ENCODE measurements at places on chromosomes 11 and 22. TPM values are rescaled to one million over a fixed set of nuclear protein-coding genes. Genes with fewer than 3 reads are reported as not detected.

GRCh38 chr11:63621071-63621470, 6.8 kb upstream of the PLAAT3 start:
- DNase-seq, result no peak

GRCh38 chr11:17639091-17639490, 80.3 kb upstream of the MYOD1 start:
- DNase-seq, result no peak

- DNase-seq, result no peak
Observed at GRCh38 chr22:20566420-20567260, 59.2 kb downstream of the MED15 start.

DNA sequence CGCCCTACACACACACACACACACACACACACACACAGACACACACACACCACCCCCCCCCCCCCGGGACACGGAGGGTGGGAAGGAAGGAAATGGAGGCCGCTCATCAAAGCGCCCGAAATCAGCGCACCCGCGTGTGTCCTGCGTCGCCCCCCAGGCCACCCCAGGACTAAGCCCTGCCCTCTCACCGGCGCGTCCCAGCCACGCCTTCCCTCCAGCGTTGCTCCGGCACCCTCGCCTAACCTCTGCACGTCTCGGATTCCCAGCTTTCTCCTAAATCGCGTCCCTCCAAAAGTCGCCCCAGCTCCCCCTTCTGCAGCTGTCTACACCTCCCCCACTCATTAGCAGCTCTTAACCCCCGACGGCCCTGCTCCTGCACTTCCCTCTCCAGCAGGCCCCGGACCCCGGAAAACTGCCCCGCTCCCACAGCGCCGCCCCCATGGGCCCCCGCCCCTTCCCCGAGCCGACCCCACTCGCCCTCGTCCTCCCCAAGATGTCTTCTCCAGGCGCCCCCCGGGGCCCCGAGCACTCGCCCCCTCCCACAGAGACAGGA, 557 bp downstream of the PACSIN2 start:
- DNase-seq, result no peak

- peak; percentile 89 for DNase-seq
Observed at GRCh38 chr11:27916541-27917100, 191.3 kb downstream of the KIF18A start.

- DNase-seq, result peak; percentile 11
Observed at GRCh38 chr11:6812390-6813005, 13.0 kb upstream of the OR6A2 start.

- no peak for DNase-seq
Observed at GRCh38 chr11:46499821-46500220, 94.0 kb downstream of the AMBRA1 start.

DNA sequence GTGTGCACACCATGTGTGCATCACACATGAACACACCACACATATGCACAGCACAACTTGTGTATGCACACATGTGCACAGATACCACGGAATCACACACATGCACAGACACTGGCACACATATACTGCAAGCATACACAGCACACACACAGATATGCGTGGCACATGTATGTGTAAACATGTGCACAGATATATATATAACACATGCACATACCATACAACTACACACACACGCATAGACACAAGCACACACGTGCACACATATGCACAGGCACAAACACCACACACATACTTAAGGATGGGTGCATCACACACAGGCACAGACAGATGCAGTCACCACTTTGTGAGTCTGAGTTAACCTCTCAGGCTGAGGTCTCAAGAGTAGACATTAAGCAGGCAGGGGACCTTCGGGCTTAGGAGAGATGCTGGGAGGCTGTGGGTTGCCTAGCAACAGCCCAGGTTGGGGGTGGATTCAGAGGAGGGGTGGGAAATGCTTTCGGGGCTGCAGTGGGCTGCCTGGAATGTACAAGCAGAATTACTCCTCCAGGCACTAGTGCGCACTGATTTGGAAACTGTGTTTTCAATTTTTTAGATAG, 82.9 kb downstream of the MYO18B start:
- DNase-seq, result no peak

- no peak for DNase-seq
Observed at GRCh38 chr11:121328176-121328966, 35.8 kb downstream of the SC5D start.

DNA sequence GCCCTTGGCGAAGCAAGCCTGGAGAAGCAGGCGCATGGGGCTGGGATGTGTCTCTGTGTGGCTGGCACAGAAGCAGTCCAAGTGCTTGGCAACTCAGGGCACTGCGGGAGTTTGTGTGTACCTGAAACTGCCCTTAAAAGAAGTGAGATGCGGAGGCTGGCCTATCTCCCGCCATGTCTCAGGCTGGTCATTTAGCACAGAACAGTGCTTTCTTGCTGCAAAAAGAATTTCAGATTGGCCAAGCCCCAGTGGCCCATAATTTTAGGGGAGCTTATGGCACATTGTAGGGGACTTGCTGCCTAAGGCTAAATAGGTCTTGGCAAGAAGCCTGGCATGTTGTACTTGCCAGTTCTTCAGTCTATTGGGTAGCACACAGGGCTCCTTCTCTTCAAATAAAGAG, 16.4 kb downstream of the EHF start:
- no peak for DNase-seq

DNA sequence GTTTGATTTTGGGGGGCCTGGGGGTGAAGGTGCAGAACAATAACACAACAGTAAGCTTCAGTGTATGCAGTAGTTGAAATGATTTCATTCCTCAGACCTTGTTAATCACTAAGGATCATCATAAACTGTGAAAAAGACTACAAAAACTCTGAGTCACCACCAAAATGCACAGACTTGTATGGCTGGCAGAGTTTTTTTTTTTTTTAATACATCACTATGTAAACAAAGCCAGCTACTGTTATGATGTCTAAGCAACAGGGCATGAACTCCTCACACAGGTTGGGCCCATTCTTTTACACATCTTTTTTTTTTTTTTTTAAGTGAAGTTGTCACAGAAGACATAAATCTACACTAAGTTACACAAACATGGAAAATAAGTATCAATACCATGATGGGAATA, 311.9 kb downstream of the GUCY1A2 start:
- DNase-seq, result no peak

- no peak for DNase-seq
Observed at GRCh38 chr11:45678976-45679375, 13.6 kb upstream of the CHST1 start.

GRCh38 chr11:120931057-120931779, 92.7 kb upstream of the TBCEL start:
- no peak for DNase-seq

- DNase-seq, result no peak
Observed at GRCh38 chr11:120834686-120835210, 189.2 kb upstream of the TBCEL start.

GRCh38 chr22:22720201-22720723, 75.8 kb downstream of the GGTLC2 start:
- DNase-seq, result peak; percentile 57

- no peak for DNase-seq
Observed at GRCh38 chr11:33574331-33574730, 126.3 kb downstream of the C11orf91 start.

DNA sequence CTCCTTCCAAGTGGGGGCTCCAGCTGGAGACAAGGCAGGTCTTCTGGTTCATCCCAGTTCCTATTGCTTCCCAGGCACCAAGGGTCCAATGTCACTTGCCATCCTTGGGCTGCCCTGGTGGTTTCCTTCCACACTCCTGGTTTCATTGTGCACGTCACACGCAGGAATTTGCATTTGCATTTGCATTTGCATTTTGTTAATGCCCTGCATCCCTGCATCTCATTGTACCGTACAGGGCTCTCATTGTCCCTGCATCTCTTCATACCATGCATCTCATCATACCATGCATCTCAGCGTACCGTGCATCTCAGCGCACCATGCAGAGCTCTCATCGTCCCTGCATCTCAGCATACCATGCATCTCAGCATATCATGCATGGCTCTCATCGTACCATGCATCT, 112.2 kb upstream of the SYT13 start:
- no peak for DNase-seq

DNA sequence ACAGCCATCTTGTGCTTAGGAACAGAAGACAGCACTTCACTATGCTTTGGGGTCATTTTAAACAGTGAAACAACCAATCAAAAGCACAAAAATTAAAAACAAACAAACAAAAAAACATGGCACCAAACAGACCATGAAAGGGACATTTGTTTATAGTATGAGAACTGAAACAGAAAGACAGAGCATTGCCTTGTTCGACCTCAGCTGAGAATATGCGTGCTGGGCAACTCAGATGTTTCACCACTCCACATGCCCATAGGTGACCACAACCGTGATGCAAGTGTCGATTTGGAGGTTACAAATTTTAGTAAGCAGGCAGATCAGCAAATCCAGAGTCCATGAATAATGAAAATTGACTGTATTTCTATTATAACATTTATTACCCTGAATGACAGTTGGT, 30.0 kb downstream of the NNMT start:
- DNase-seq, result no peak

GRCh38 chr22:37032134-37032534, 12.6 kb downstream of the MPST start:
- no peak for DNase-seq

DNA sequence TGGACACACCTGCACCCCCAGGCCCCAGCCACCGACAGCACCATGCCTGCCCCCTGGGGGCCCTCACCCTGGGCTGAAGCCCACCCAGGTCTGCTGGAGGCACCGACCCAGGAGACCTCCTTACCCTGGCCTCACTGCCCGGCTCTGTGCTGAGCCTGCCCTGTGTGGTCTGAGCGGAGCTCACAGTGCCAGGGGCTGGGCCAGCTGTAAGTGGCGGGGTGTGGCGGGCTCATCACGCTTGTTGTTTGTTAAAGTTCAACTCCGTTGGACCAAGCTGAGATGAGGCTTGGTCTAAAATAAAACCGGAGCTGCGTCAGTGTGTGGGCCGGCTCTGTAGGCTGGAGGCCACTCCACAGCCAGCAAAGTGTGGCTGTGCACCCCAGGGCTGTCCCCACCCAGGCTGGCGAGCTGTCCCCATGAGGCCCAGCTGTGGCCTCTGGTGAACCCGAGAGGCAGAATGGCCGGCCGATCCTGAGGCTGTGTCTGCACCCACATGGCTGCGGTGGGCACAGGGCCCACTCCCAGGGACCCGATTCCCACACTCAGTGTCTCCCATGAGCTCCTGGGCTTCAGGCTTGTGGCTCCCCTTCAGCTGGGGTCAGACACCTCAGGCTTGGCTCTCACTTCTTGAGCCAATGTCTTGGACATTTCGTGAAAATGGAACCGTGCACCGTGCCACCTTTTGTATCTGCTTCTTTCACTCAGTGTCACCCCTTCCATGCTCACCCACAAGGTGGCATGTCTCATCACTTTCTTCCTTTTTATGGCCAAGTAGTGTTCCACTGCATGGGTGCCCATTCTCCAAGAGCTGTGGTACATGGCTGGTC, 137.9 kb downstream of the CTTN start:
- no peak for DNase-seq

DNA sequence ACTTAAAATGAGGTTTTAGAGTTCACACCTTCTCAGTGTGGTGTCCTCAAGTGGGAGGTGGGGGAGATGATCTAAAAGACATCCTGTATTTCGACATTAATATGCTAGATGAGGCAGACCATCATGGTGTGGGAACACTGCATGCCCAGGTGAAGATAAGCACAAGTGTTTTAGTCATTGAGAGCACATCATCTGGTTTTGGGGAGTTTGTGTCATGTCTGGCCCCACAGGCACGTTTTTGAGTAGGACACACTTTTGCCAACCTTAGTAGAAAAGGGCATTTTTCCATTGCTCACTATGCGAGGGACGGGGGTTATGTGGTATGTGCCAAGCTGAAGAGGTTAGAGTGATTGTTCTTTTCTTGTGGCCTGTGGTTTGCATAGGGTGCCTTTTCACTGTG, 189.3 kb downstream of the DBX1 start:
- no peak for DNase-seq

- DNase-seq, result peak; percentile 46
Observed at GRCh38 chr11:111836721-111837120, 34.7 kb downstream of the ALG9 start.

GRCh38 chr11:94032725-94033124, 11.6 kb downstream of the HEPHL1 start:
- DNase-seq, result no peak

DNA sequence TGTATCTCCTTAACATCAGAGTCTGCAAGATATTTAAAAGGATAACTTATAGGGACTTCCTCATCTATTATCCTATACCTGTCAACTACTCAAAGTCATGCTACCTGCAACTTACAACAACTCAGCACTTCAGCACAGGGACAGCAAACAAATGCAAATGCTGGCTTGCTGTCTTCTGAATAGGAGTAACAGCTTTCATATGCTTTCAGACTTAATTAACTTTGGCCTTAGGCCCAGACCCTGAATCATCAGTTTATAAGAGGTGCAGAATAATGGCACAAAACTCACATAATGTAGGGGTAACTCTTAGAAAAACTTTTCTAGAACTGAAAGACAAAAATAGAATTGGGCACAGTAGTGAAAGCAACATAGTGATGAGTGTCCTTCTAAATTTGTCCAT, 953.4 kb downstream of the DLG2 start:
- no peak for DNase-seq

Gene CBLIF
- total RNA-seq, result not detected

Gene MED19
- total RNA-seq, result 14.1 TPM

Gene FADS1
- 45.5 TPM for total RNA-seq

Gene C11orf87
- not detected for total RNA-seq

Gene ARHGAP42
- 4.9 TPM for total RNA-seq

Gene KCNQ1OT1
- total RNA-seq, result 1.3 TPM

Gene CRYBB3
- total RNA-seq, result not detected

Gene MUC2
- 0.11 TPM for total RNA-seq

Gene RRAS2
- total RNA-seq, result 51.3 TPM

All from GM12878 (cell line).